ENCODE measurements at places on chromosomes 3 and 15.
A peak's percentile ranks its signal among the peaks of the same experiment; 100 is the strongest.

- DNase-seq, result peak; percentile 73
These were observed 14.4 kb downstream of the EFCC1 start for GRCh38 chr3:129015388-129016105.

DNA sequence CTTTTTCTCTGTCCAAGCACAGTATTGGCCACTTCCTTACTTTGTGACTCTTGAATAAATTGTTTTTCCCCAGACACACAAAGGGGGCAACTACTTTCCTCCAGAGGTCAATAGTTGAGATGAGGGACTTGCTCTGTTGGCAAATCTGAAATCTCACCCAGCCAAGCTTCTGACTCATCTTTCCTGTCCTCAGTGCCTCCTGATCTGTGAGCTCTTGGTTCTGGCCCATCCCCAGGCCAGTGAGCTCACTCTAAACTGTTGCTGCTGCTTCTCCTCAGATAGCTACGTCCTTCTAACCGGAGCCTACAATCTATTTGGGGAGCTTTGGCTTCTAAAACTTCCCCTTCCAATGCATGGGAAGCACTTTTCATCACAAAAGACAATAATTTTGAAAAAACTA is 50.0 kb upstream of the NMD3 start:
- no peak for DNase-seq

DNA sequence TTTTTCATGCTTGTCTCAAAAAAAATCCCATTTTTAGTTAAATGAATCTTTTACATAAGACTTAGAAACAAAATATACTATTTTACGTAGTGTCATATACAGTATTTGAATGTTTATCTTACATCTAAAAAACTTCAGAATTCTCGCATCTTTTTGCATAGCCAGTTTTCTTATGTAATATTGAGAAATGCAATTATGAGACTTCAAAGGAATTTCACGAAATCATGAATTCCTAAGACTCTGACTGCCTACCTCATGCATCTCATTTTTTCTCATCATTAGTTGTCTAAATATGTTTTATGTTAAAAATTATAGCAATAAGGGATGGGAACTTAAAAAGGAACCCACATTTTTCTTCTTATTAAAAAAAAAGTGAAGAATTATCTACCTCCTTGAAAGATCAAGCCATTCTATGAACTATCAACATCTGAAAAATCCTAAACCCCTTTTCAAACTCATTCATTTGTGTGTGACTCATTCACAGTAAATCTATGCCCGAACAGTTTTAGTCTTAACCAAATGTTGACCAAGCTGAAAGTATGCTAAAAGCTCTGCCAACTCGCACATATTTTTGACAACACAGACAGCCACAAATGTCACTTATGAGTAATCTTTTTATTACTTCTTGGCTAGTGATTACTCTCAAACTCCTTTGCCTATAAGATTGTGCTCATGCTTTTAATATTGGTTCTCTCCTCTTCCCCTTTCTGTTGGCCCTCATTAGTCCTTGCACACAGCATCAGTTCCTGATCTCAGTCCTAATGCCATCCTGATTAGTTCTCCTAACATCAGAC is 115.9 kb downstream of the DCLK3 start:
- DNase-seq, result no peak

DNA sequence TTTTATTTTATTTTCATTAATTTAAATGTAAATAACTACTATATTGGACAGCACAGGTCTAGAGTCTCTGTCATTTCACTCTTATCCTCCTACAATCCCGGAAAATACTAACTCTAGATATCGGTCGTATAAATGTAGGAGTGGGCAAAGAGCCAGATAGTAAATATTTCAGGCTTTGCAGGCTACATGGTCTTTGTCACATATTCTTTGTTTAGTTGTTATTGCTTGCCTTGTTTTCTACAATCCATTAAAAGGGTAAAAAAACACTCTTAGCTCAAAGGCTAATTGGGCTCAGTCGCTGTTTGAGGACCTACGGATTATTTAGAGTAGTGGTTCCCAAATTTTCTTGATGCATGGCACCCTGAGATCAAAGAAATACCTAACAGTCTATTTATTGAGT is 1.7 kb downstream of the KNL1 start:
- no peak for DNase-seq

DNA sequence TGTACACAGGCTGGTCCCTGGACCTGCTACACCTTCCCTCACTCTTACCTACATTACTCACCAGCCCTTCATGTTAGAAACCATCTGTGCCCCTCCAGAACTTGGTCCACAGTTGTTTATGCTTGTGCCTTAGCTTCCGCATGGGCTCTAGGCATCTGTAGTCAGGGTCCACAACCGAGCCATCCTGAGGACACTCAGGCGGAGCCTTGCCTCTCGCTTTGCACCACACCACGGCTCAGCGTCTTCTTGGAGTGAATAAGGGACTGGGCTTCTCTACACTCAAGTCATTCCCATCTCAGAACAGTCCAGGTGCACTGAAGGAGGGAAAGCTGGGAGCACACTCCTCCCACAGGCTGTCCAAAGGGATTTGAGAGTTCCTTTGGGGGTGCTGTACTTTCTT is 97.8 kb downstream of the HMG20A start:
- DNase-seq, result no peak

- DNase-seq, result no peak
These were observed 86.5 kb downstream of the ANKRD28 start for GRCh38 chr3:15711281-15711680.

DNA sequence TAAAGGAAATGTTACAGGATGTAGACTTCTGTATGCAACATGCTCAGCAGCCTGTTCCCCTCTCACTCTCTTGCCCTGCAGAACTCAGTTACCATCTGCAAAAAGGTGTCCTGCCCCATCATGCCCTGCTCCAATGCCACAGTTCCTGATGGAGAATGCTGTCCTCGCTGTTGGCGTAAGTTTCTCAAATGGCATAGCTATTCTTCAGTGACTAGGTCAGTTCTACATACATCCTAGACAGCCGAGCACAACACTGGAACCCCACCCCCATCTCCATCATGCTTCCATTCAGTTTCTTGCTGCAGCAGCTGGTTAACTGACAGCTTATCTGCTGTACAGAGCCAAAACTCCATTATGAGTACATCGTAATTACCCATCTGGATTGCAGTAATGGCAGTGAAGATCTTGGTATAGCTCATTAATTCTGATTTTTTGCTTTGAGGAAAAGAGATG is 4.5 kb downstream of the THBS1 start:
- DNase-seq, result no peak

DNA sequence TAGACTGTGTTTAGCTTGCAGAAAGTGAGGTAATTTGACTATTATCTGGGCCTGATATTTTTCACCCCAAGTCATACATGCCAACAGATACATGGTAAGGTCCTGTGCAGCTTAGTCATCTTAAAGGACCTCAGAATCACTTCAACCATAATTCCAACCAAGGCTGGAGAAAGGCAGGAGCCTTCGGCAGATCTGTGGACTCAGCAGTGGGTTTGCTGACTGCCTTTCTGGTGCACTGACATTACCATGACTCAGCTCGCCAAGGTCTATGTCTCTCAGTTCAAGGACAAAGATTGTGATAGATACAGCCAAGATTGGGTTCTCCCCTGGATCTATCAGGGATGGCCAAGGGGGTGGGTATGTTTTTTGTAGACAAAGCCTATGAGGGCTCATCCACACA is 32.7 kb downstream of the LYZL4 start:
- DNase-seq, result no peak

DNA sequence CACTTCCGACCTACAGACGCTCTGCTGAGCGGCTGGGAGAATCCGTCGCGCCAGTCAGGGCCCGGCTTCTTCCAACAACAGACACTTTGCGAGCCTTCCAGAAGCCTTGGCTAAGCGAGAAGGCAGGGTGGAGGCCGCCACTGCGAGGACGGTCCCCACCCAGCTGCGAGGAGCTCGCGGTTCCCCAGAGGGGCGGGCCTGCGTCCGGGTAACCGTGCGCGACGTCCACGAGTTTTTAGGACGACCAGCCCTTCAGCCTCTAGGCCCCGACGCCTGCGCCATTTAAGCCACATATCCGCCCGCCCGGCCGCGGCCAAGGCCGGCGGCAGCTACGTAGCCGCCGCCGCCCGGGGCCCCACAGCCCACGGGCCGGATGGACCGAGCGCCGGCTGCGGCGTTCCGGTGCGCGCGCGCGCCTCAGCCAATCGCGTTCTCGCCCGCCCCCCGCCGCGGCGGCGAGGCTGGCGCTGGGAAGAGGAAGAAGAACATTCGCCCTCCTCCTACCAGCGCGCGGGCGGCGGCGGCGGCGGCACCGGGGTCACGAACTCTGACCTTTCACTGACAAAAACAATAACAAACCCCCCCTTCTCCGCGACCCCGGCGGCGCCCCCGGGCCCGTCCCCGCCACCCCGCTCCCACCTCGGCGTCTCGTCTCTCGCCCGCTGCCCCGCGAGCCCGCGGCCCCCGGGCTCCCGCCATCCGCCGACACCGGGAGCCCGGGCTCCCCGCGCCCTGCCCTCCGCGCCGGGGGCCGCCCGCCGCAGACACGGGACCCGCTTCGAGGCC is at the start of gene NR2C2:
Gene NR2C2, plus strand, starts transcription at position 484 of the 786 bp plus-strand sequence. CDS start 56,332 bp downstream, outside the sequence.
- peak; percentile 86 for DNase-seq

GRCh38 chr3:166243511-166243910 is 406.3 kb upstream of the BCHE start:
- no peak for DNase-seq

- DNase-seq, result no peak
These were observed 423.2 kb downstream of the EPHB1 start for GRCh38 chr3:135218304-135218703.

DNA sequence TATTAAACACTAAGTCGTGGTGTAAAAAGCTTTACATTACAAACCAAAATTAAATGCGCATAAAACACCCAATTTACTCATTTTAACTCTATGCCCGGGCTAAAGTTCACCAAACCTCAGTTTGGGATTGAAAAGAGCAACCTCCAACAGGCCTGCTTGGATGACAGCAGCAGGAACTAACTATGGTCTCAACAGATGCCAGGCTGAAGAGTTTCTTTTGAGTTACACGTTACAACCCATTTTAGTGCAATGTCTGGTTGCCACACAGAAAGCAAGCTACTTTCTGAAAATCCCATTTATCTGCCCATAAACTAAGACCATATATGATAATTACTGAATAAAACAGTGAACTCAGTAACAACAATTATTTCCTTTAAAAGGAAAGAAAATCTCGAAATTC is 2.2 kb downstream of the SATB1 start:
- DNase-seq, result no peak

- DNase-seq, result no peak
These were observed 309.7 kb downstream of the LSAMP start for GRCh38 chr3:116135457-116136085.

- no peak for DNase-seq
These were observed 119.8 kb upstream of the CPNE4 start for GRCh38 chr3:132154619-132155018.

- no peak for DNase-seq
These were observed 105.3 kb downstream of the MAP4 start for GRCh38 chr3:47910777-47911440.

DNA sequence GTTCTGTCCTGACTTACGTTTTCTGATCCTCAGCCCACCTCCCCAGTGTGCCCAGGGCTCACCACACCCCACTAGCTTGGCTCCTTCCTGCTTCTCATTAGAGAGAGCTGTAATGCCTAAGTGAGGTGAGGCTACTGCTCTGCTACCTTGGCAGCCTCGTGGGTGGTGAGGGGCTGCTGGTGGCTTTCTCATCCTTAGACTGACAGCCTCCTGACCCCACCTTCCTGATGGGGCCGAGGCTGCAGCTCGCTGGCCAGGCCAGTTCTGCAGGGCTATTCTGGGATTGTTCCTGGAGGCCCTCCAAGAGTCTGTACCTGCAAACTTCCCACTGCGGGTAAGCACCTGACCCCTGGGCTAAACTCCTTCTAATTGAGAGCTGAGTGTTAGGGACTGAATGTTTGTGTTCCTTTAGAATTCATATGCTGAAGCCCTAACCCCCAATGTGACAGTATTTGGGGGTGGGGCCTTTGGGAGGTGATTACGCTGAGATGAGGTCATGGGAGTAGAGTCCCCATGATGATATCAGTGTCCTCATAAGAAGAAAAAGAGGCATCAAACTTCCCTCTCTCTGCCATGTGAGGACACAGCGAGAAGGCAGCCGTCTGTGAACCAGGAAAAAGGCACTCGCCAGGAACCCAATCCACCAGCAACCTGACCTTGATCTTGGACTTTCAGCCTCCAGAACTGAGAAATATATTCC is 38.1 kb upstream of the IQSEC1 start:
- no peak for DNase-seq

DNA sequence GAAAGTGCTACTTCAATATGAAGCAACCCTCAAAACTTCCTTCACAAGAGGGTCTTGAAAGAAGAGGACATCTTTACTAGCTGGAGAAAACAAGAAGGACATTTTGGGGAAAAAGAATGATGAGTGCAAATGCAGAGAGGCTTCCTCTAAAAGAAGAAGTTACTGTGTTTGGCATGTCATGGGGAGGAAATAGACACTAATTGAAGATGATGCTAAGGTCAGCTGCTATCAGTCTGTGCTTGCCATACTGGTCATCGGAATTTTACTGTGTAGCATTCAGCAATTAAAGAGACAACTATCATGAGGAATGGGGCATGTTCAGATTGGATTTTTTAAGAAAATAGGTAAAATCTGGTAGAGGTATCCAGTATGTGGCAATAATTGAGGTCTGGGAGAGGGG is 60.0 kb downstream of the THRB start:
- DNase-seq, result no peak

DNA sequence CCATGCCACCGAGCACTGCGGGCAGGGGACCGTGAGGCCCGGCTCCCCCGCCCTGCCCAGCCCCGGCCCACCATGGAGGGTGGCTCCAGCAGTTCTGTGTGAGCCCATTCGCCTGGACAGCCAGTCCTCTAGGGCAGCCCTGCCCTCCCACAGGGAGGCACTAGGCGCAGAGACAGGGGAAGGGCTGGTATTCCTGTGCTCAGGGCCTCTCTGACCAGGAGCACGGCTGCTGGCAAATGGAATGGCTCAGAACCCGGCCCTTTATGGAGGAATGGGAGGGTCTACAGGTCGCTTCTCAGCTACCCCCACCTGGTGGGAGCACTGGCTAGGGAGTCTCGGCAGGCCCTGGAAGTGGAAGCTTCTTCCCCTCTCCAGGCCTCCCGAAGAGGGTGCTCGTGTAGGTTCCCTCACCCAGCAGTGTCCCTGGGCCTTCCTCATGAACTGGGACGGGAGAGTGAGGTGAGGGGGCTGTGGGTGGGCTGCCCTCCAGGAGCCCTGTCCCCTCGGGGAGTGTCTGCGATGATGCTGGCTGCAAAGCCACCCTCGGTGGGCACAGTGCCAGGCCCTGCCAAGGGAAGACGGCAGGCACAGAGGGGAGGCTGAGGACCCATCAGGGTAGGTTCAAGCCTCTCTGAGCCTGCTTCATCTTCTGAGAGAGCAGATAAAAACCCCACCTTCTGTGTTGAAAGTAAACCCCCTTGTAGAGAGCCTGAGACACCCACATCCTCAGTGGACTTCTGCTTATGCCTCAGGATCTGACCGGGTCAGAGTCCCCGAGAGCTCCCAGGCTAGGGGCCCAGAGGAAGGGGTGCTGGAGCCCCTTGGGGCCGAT is 1.5 kb downstream of the MELTF start:
- DNase-seq, result no peak

Measured in GDM1 (cell line).